ENCODE measurements at places on chromosomes 3 and 15.

DNA sequence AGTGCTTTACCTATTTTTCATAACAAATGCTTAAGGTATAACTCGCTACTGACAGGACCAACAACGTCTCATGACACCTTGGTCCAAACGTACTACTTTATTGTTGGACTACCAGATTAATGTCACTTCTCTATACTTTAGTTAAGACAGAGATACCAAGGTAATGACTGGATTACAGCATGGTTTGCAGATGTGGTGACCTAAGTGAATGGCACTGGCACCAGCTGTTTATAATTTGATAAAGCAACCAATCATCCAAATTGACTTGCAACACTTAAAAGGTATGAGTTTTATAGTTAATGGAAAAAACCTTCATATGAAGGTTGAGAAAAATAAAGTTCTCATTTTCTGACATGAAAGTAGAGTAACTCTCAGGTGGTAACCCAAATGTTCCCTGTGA is 209.0 kb downstream of the NEK10 start:
- DNase-seq = no peak

DNA sequence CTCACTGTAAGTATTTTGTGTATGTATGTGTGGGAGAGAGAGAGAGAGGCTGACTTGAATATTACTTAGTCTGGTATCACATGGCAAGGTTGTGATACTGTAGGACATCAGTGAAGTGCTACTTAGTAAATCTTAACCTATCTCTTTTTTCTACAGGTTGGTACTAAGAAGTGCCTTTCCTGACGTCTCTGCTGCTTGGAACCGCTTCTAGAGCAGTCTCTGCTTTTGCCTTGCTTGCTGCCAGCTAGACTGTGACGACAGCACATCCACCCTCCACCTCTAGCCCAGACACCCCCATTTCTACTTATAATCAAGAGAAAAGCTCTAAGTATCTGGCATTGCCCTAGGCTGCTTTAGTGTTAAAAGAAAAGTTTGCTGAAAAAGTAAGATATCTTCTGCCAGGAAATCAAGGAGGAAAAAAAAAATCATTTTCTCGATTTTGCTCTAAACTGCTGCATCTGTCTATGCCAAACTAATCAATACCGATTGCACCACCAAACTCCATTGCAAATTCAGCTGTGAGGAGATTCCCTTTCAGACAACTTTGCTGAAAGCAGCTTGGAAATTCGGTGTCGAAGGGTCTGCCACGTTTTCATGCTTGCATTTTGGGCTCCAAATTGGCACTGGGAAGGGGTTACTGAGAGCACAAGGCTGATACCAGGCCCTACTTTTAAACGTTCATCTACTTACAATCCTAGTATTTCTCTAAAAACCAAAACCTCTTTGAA is 30.7 kb downstream of the MBNL1 start:
- DNase-seq = no peak

- DNase-seq = no peak
Observed at GRCh38 chr15:79212589-79213157, 69.8 kb upstream of the ANKRD34C start.

DNA sequence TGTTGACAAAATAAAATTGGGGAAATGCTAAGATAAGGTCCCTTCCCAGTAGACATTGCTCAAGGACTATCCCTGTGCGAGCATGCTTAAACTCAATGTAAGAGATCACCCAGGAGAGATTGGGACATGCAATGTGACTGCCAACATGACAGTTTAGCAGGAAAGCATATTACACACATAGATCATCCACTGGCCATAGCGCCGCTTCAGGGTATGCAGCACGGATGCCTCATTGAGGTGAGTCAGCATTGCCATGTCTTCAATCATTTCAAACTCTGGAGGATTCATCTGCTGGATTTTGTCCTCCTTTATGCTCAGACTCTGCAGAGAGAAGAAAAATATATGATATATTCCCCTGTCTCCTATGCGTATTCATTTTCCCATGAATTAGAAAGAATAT is 8.9 kb downstream of the MYH15 start:
- no peak for DNase-seq

DNA sequence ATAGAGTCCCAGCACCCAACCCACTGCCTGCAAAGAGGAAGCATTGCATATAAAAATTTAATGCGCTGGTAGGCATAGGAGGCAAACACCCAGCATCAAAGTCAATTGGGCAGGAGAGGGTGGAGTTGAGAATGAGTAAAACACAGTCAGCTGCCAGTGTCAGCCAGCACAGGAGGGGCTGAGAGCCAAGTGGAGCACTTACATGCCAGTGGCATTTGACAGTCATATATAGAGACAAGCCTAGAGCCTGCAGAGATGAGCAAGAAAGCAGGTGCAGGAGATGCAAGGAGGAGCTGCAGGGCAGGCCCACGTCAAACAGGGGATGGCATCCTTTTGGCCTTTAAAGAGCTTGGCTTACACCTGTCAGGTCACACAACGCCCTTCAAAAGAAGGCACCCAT is 27.6 kb upstream of the ZFAND6 start:
- no peak for DNase-seq

DNA sequence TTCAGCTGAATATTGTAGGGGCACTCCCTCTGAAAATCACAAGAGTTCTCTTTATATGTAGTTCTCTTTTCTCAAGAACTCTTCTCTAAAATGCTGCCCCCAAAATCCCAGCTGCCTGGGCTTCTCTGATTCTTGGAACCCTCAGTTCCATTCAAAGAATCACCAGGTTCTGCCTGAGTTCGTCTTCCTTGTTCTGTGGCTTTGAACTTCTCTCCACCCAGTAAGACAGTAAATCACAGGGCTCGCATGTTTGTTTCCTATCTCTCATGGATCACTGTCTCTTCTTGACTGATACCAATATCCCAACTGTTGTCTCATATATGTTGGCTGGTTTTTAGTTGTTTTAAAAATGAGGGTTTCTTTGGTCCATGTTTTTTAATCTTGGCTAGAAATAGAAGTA is 359.5 kb upstream of the CBLB start:
- DNase-seq = no peak

DNA sequence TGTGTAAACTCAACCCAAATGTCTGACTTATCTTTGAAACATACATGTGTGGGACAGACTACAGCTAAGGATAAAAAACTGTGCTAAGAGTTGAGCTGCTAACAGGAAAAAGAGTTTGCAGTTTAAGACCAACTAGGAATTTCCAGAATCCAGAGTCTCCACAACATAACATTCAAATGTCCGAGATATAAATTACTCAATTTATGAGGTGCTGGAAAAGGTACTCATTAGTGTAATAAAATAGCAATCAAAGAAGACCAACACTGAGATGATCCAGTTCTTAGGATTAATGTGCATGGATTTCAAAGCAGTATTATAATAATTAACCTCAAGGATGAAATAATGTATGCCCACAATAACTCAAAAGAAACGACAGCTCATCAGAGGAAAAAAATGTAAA is 426.5 kb upstream of the KCNMB2 start:
- peak; percentile 66 for DNase-seq

DNA sequence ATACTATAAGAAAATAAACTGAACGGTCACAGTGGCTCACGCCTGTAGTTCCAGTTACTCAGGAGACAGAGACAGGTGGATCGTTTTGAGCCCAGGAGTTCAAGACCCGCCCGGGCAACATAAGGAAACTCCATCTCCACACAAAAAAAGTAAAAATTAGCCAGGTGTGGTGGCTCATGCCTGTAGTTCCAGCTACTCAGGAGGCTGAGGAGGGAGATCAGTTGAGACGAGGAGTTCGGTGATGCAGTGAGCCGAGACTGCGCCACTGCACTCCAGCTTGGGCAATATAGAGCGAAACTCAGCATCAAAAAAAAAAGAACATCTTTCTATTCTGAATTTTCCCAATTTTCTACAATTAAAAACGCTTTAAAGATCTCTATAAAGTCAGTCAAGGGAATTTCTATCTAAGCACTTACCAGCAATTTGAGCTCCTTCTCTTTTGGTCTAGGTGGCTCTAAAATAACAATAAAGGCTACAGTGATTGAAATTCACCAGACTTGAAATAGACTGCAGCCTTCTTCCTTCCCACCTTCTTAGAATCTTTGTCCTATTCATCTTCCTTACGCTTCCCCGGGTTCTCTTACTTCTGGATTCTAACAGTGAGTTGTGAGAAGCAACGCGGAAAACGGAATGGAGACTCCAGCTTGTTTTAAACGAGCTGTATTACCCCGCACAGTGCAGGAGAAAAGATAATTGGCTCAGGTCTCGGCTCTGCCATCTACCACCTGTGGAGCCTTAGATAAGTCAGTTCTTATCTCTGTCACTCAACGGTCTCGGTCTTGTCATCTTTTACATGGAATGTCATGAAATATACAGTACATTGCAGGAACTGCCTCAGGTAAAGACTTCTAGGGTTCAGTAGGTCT is 812 bp upstream of the SEC62 start:
- DNase-seq = no peak

- DNase-seq = no peak
Observed at GRCh38 chr3:170171563-170171962, 10.0 kb downstream of the PHC3 start.
